NCI-H2081 treated with DMSO at 0.1 percent for 48 hours (cell line): ENCODE measurements at places on chromosomes 1 and 21.

DNA sequence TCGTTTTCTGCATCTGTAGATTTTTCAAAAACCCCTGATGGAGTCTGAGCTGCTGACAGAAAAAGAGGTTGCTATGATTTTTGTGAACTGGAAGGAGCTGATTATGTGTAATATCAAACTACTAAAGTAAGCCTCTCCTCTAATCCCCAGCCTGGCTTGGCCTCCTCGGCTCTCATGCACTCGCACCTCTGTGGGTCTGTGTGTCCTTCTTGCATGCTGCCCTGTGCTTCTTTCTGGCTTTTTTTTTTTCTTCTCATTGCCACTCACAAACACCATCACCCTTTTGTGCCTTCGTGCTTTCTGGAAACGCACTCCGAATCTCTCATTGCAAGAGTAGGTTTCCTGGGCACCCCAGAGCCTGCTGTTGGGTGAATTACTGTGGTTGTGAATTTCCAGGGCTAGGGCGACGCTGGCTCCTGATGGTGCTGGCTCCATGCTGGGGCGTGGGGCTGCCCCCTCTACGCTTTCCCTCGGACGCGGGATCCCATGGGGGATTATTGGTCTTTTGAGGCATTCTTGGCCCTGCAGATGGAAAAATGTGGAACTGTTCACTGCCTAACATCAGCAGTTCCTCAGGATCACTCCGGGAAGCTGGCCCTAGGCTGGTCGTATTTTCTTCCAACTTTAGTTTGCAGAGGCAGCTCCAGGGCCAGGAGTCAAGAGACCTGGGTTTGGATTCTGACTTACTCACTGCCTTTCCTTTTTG, 56.8 kb downstream of the ATP5PO start:
- no peak for DNase-seq

GRCh38 chr1:169786974-169787373, 7.7 kb downstream of the METTL18 start:
- DNase-seq = no peak

DNA sequence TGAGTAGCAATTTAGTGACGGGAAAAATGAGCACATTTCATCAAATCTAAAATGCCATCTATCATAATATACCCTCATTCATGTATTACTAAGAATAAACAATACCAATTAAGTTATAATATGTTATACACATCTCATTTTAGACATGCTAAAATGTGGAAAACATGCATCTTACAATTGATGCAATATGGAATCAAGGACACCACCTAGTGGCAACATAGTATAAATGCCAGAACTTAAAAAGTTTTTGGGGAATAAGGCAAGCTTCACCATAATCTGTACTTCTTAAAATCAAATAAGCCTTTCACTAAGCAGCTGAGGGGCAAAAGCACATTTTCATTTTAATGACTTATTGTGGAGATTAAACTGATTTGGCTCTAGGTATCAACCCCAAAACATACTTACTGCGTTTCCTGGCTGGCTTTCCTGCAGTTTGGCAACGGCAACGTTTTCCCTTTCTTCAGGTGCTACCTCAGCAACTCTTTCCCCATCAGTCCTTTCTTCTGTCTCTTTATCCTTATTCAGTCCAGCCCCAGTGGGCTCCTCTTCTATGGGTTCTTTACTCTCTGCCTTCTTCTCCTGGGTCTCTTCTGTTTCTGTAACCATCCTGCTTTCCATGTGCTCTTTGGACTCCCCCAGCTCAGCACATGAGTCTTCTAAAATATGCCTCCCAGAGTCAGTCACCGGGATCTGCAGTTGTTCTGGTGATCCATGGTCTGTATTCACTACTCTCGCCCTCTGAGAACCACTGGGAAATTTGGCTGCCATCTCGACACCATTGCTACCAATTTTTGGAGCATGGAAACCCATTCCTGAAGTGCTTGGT, 11.4 kb downstream of the SDE2 start:
- peak; percentile 30 for DNase-seq

- no peak for DNase-seq
These were observed 67.7 kb downstream of the MRPL39 start for GRCh38 chr21:25539606-25540005.

GRCh38 chr1:205760606-205761005, 10.6 kb upstream of the NUCKS1 start:
- no peak for DNase-seq

GRCh38 chr21:41615613-41616012, 107.7 kb upstream of the TMPRSS2 start:
- no peak for DNase-seq

DNA sequence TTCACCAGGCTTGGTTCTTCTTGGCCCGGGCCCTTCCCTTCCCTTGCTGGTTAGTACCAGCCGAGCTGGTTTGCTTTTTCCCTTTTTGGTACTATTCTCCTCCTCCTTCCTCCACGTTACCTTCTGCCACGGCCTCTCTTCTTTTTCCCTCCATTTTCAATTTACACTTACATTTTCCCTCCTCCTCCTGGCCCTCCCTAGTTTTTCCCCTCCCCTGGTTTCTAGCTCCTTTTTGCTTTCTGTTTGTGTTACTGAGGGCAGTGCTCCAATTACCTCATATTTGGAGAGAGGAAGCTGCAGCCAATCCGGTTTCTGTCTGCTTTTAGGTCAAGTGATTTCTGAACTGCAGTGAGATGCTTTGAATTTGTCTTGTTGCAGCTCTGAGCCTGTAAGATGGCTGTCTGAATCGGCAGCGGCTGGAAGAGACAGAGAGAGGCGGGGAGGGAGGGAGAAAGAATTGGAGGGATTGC, 63.7 kb downstream of the MACF1 start:
- DNase-seq = peak; percentile 53

DNA sequence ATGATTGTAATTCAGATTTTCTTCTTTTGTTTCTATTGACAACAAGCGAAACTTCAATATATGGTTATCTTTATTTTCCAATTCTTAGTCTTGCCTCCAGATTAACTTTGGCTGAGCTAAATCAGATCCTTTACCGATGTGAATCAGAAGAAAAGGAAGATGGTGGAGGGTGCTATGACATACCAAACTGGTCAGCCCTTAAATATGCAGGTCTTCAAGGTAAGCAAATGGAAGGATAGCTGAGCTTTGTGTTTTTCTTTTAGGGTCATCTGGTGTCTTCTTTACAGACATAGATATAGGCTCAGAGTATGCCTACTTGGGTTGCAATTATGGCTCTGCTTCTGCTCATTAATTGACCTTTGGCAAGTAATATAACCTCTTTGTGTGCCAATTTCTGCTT, 37.7 kb downstream of the AGL start:
- DNase-seq = no peak

DNA sequence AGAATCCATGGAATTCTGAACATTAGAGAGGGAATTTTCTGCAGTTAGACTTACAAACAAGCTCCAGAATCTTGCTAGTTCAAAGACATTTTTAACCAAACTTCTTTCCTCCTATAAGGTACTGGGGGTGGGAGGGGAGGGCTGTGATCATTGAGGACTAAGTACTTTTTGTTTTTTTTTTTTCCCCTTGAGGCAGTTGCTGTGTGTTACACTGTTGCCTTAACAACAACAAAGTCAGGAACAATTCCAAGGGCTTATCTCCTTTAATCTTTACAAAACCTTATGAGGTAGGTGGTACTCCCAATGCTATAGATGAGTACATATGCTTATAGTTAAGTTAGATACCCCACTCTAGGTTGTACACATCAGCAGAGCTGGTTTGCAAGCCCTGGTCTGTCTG, 62.9 kb downstream of the PPP1R12B start:
- no peak for DNase-seq

DNA sequence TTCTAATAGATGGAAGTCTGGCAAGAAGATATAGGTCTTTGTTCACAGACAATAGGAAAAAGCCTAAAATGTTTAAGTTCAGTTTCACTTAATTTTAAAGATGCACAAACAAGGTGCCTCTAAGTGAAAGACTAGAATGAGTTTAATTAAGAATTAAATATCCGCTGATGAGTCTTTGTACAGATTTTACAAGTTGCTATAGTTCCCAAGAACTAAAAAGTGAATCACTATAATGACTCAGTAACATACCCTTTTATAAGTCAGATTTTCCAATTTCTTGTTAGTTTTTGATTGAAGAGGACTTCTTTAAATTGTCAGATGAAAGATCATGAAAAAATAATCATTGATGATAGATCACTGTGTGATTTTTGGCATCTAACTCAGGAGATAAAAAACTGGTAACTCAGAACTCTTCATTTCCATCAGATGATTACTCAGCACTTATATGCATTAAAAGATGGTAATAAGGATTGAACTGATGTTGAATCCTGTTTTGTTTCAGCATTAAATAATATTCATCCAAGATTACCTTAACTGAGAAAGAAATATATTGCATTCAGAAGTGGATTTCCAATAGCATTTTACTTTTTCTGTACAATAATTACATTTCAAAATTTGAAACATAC, 59.0 kb upstream of the ST6GALNAC3 start:
- no peak for DNase-seq

DNA sequence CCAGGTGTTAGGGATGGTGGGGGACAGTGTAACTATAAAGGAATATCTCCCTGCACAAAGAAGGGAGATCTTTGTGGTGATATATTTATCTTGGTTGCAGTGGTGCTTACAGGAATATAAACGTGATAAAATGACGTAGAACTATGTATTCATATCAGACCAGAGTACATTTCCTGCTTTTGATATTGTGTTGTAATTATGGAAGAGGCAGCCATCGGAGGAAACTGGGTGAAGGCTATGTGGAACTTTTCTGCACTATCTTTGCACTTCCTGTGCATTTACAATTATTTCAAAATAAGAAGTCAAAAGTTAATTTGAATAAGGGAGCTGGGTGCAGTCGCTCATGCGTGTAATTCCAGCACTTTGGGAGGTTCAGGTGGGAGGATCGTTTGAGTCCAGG, 37.6 kb downstream of the NDUFS5 start:
- DNase-seq = no peak
